ENCODE measurements at places on chromosomes 6 and 20.

DNA sequence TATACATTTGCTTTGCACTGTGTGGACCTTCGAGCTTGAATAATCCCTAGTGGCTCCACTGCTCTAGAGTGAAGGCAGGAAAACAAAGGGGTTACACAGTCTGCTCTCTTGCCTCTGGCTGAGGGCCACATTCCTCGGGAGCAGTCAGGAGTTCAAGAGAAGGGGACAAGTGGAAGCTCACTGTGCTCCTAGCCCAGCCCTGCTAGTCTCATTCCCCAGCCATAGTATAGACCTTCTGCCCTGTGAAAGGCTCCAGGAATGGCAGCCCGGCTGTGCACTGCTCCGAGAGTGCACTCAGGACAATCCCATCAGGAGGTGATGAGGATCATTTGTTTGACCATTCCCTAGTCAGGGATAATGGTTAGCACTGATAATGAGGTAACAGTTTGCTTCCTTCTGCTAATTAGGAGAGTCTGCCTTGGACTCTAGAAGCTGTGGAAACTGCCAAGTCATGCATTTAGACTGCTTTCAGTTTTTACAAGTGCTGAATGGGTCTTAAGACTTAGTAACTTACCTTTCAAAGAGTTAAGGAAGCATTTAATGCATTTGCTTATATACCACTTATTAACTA is 8.5 kb downstream of the IYD start:
- no peak for DNase-seq

- DNase-seq, result no peak
Measured at GRCh38 chr6:47182291-47182957, 127.3 kb downstream of the TNFRSF21 start.

DNA sequence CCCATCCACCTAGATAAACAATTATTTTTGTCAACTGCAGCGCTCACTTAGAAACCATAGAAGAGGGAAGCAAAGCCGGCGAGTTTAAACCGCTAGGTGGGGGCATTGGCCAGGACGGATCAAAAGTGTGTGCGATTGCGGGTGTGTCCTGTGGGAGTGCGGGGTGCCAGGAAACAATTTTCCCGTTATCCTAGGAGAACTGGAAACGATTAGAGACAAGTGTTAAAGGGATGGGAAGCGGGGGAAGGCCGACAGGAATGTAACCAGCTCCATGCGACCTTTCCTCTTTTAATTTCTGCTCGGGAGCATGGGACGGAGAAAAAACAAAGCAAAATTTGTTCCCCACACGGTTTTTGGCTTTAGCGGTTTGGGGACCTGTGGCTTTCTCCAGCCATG is 2.8 kb upstream of the HTR1B start:
- no peak for DNase-seq

DNA sequence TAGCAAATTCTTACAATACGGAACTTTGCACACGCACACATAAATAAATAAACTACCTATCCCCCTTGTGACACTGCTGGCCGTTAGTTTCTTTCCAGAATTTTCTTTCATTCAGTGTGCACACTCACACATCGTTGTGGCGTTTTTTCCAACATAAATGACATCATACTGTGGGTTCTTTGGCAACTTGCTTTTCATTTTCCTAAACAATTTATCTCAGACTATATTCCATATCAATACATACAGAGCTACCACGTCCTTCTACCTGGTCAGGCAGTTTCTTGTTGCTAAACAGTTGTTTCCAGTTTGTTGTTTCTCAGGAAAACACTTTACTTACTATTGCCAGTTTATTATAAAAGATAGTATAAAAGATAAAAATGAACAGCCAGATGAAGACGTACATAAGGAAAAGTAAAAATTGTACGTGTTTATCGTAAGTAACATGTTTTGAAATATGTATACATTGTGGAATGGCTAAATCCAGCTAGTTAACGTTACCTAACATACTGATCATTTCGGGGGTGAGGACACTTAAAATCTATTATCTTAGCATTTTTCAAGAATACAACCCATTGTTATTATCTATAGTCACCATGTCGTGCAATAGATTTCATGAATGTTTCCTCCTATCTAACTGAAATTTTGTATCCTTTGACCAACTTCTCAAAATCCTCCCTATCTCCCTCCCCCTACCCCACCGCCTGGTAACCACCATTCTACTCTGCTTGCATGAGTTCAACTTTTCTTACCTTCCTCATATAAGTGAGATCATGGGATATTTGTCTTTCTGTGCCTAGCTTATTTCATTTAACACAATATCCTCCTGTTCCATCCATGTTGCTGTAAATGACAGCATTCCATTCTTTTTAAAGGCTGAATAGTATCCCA is 1.2 kb upstream of the TP53RK start:
- no peak for DNase-seq

DNA sequence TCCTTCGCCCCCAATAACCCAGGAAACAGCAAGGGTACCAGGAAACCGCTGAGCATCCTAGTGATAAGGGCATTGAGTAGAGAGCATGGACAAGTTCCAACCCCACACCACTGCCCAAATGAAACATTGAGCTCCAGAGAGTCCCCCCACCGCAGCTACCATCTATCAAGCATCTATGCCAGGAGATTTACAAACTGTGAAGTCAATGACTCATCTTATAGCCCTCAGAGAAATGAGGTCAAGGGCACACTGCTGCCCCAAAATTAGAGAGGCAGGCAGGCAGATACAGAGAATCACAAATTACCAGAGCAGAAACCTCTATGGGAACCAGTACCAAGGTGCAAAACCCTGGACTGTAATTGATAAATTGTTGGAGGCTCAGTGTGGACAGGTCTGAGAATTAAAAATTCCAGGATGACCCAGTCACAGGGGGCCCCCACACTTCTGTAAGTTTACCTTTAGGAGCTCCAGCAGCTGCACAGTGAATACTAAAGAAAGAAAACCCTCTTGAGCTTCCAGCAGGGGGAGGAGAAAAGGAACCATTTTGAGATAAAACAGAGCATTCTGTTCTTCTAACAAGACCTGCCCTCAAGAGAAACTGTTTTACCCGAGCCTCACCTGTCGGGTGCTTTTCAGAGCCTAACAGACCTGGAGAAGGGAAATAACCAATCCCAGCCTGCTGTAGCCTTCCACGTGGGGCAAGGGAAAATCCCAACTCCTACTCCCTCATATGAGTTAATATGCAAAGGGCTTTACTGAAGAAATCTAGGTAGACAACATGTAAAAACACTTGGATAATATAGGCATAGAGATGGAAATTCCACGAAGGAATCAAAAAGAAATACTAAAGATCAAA is 118.0 kb upstream of the ARID1B start:
- no peak for DNase-seq

GRCh38 chr20:7505152-7505834 is 435.0 kb downstream of the HAO1 start:
- DNase-seq, result no peak

DNA sequence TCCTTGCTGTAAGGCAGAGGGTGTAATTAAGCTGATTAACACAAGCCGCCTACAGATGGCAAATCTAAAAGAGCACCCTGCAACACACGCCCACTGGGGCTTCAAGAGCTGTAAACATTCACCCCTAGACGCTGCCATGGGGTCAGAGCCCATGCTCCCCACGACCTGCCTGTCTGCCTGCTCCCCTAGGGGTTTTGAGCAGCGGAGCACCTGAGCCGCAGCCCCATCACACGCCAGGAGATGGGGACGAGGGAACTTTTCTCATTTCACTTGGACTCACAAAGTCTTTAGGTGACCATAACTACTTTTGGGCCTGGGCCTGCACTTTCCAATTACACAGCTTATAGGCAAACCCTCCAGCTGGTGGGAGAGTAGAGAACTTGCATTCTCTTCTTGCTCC is 99.0 kb upstream of the SOX4 start:
- DNase-seq, result no peak

DNA sequence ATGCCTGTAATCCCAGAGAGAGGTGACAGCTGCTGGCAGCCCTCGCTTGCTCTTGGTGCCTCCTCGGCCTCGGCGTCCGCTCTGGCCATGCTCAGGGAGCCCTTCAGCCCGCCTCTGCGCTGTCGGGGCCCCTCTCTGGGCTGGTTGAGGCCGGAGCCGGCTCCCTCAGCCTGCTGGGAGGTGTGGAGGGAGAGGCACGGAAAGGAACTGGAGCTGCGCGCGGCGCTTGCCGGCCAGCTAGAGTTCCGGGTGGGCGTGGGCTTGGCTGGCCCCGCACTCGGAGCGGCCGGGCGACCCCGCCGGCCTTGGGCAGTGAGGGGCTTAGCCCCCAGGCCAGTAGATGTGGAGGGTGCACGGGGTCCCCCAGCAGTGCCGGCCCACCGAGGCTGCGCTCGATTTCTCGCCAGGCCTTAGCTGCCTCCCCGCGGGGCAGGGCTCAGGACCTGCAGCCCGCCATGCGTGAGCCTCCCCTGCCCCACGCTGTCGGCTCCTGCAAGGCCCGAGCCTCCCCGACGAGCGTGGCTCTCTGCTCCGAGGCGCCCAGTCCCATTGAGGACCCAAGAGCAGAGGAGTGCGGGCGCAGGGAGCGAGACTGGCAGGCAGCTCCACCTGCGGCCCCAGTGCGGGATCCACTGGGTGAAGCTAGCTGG is 34.6 kb downstream of the C6orf52 start:
- DNase-seq, result no peak

- no peak for DNase-seq
Measured at GRCh38 chr6:117501722-117502121, 19.2 kb downstream of the DCBLD1 start.

Data from stimulated activated naive CD4-positive, alpha-beta T cell treated with Interleukin-2 at 50 U/mL for 16 hours (primary cell).